ENCODE measurements at places on chromosomes 1 and 21. TPM values are rescaled to one million over a fixed set of nuclear protein-coding genes. Genes with fewer than 3 reads are reported as not detected.

DNA sequence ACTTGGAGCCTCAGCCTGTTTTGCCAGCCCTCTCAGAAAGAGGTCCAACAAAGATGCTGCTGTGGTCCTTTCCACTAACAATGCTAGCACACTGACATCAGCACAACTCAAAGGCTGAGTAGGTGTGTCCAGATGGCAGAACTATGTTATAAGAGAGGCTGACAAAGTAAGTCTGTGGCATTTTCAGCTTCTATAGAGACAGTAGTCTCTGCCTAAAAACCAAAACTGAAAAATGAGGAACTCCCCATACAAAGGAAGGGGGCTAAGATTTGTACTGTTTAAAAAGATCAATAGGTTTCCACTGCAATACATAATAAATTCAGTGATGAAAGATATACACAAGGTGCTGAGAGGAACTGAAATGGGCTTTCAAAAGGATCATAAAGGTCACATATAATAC lies 12.3 kb downstream of the ERO1B start:
- no peaks in the 10 kb centered on the region for H3K27me3 ChIP-seq
- DNase-seq, result no peak
- H3K4me1 ChIP-seq, result no peaks in the 10 kb centered on the region
- no peak overlapping the region for H3K4me3 ChIP-seq

C1QB gene
- 611 TPM for total RNA-seq

GPR153 gene
- total RNA-seq, result 16.4 TPM

TMPRSS3 gene
- 2.9 TPM for total RNA-seq

GRCh38 chr1:60573121-60573520 lies 499.6 kb upstream of the C1orf87 start:
- no peak for DNase-seq
- no peaks in the 10 kb centered on the region for H3K36me3 ChIP-seq
- H3K4me1 ChIP-seq, result peaks cover 20% of the 10 kb centered on the region
- H3K27ac ChIP-seq, result peak overlapping the region; percentile 60
- H3K4me3 ChIP-seq, result no peak overlapping the region
- no peaks in the 10 kb centered on the region for H3K27me3 ChIP-seq

GRCh38 chr1:163467289-163467688 lies 145.5 kb downstream of the NUF2 start:
- no peak overlapping the region for H3K27ac ChIP-seq
- no peaks in the 10 kb centered on the region for H3K27me3 ChIP-seq
- no peak for DNase-seq
- H3K36me3 ChIP-seq, result no peaks in the 10 kb centered on the region
- H3K4me1 ChIP-seq, result no peaks in the 10 kb centered on the region

- no peaks in the 10 kb centered on the region for H3K36me3 ChIP-seq
- DNase-seq, result no peak
- H3K27ac ChIP-seq, result no peak overlapping the region
- H3K4me1 ChIP-seq, result no peaks in the 10 kb centered on the region
- no peaks in the 10 kb centered on the region for H3K27me3 ChIP-seq
Measured at GRCh38 chr1:74396933-74397332, 115.5 kb downstream of the LRRC53 start.

DNA sequence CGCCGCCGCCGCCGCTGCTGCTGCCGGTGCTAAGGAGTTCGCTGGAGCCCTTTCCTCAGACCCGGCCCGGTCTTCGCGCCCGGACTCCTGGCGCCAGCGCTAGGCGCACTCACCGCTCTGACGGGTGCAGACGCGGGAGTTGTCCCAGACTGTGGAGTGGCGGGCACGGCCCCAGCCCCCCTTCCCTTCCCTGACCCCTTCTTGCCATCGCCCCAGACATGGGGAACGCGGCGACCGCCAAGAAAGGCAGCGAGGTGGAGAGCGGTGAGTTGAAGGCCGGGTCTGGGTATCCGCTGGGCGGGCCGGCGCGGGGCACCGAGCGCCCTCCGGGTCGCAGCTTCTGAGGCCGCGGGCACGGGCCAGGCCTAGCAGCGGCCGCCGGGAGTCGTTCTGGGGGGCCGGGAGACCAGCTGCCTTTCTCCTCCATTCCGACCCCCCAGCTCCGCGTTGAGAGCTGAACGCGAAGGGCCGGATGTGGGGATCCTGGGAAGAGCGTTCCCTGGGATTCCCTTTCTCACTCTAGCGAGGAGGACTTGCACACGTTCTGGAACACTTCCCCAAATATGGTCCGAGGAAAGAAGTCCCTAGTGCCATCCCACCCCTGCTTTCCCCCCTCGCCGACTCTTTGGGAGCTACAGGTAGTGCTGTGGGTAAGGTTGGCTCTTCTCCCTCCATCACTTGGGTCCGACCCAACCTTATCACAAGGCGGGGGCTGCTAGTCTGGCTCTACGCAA lies 65.8 kb upstream of the PRKACB start:
- peak; percentile 83 for DNase-seq
- H3K36me3 ChIP-seq, result no peaks in the 10 kb centered on the region

GRCh38 chr1:212232090-212232489 lies 53.1 kb upstream of the PPP2R5A start:
- H3K27ac ChIP-seq, result no peak overlapping the region
- no peak overlapping the region for H3K4me3 ChIP-seq
- H3K4me1 ChIP-seq, result peaks cover 38% of the 10 kb centered on the region
- DNase-seq, result no peak

- H3K4me3 ChIP-seq, result no peak overlapping the region
- H3K27ac ChIP-seq, result no peak overlapping the region
- H3K27me3 ChIP-seq, result no peaks in the 10 kb centered on the region
Measured at GRCh38 chr1:179047636-179047997, 21.9 kb downstream of the FAM20B start.

- no peak overlapping the region for H3K4me3 ChIP-seq
- no peaks in the 10 kb centered on the region for H3K4me1 ChIP-seq
- no peaks in the 10 kb centered on the region for H3K27me3 ChIP-seq
- no peak overlapping the region for H3K27ac ChIP-seq
Measured at GRCh38 chr1:169348383-169349036, 19.1 kb downstream of the NME7 start.

- H3K27ac ChIP-seq, result no peak overlapping the region
- no peak overlapping the region for H3K4me3 ChIP-seq
Measured at GRCh38 chr1:241229216-241229615, 127.8 kb downstream of the RGS7 start.

GRCh38 chr1:54355931-54356679 lies 50.1 kb downstream of the SSBP3 start:
- no peaks in the 10 kb centered on the region for H3K27me3 ChIP-seq
- no peak for DNase-seq
- no peak overlapping the region for H3K4me3 ChIP-seq
- H3K4me1 ChIP-seq, result peaks cover 5% of the 10 kb centered on the region

All from left lung (tissue), 14 donors.